ENCODE measurements at places on chromosomes 5 and 9.

DNA sequence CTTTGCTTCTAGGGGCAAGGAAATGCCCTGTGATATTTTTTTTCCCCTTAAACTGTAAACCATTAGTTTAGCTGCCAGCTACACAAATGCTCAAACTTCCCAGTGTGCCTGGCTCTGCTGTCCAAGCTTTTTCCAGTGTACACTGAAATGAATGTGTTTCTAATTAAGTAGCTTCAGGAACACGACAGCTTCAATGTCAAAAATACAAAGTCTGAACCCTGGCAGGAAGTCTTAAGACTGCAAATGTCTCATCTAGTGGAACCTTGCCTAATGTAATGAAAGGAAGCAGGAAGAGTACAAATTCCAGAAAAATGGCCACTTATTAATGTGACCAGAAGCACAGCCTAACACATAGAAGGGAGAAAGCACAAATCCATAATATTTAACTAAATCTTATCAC lies 255.2 kb downstream of the CRB2 start:
- no peak for DNase-seq

GRCh38 chr5:63963080-63963735 lies 963 bp upstream of the HTR1A start:
- no peak for DNase-seq

GRCh38 chr5:159588941-159589340 lies 258.7 kb upstream of the IL12B start:
- no peak for DNase-seq

GRCh38 chr9:135130207-135130976 lies 42.9 kb downstream of the OLFM1 start:
- DNase-seq = no peak

GRCh38 chr5:17289681-17290539 lies 72.5 kb downstream of the BASP1 start:
- DNase-seq = no peak

DNA sequence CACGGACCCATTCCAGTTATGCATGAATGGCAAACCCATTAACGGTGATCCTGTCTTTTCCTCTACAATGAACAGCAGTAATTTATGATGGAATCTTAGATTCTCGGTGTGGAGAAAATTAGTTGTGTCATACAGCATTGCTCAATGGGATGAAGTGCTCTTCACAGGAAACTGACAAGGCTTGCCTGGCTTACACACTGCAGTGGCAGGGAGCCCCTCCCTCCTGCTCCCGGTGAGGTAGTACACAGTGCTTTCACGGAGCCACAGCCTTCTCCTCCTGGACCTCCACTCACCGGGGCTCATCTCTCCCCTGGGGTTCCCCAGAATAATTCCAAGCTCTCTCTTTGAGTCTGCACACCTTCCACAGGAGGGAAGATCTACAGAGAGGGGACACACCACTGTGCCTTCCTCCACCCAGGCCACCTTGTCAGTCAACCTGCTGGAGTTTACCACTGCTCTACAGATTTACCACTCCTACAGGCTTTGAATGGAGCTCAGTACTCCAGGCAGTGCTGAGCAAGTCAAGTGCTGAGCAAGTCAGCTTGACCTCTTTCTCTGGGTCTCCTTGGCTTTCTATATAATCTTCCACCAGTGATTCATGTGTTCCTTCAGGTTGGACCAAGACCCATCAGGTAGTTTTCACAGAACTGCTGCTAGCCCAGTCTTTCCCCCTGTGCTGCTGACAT lies 59.1 kb upstream of the TBC1D2 start:
- no peak for DNase-seq

DNA sequence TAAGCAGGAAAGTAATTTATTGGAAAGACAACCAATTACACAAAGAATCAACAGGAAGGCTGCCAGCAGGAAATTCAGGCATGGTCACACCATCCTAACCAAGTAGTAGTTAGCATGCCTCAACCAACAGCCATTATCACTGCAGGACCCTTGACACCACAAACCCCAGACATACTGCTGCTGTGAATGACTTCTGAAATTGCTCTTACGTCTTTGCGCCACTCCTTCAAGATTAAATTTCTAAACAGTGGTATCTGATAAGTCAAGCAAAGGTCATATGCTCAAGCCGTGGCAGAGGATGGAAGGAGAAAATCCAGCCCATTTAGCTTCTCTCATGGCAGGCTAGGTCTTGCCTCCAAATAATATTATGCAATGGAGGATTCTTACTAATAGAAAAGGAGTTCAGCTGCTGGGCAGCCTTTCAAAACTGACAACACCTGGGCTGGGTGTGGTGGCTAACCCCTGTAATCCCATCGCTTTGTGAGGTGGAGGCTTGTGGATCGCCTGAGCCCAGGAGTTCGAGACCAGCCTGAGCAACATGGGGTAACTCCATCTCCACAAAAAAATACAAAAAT lies 5.0 kb upstream of the PTGER4 start:
- DNase-seq = no peak

DNA sequence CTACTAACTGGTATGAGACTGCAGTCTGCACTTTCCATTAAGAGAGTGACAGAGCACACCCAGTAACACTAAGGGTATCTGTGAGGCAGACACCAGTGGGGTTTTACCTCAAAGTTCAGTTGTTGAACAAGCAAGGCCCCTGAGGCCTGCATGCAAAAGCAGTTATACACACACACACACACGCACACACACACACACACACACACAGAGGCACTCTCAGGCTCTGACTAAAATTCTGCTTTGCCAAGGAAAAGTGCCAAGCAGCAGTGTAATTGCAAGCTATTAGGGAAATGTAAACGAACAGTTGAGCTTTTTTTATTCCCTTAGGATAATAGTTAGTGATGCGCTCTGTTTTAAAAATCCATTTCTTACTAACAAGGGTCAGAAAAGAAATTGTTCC lies 377.1 kb downstream of the SPOCK1 start:
- DNase-seq = no peak

DNA sequence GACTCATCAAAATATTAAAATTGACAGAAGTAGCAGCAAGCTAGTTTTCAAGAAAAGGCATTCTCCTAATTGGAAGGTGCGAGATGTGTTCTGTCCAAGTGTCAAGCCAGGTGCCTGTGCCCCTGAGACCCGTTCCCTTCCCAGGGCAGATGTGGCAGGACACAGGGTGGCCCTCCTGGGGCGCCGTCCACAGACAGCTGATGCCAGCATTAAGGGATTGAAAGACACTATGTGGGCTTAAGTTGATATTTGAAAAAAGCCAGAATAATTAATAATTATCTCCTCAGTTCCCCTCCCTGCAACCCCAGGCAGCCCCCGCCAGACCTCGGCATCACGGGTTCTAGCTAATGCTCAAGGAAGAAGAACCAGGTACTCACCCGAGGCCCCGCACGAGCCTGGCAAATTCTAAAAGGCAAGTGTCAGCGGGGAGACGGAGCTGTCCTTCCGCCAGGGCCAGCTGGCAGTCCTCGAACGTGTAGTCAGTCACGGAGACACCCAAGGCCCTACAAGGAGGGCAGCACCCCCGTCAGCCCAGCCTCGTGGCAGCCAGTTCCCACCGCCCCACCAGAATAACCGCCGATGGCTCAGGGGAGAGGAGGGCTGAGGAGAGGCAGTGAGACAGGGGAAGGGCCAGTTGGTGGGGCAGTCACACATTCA lies 29.1 kb upstream of the SLC6A3 start:
- DNase-seq = no peak

GRCh38 chr9:134340475-134341160 lies 14.4 kb downstream of the RXRA start:
- DNase-seq = no peak

GRCh38 chr9:20551236-20551635 lies 71.1 kb downstream of the MLLT3 start:
- DNase-seq = no peak

DNA sequence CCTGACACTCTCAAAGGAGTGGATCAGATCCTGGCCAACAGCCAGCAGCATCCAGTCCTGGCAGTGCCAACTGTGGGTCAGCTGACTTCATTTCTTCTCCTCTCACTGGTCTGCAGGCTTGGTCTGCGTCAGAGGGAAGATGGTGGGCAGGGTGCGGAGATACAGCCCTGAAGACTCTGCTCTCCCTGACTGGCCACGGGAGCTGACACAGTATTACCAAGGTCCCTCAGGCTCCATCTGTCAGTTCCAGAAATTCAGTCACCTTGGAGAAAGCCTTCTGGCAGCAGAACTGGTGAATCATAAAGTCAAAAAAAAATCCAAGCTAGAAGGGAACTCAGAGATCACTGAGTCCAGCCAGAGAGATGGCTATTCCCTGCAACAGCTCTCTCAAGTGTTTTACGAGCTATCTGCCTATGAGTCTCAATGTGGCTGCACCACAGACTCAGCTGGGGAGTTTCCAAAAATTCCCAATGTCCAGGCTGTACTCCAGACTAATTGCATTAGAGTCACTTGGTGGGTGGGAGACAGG lies 27.9 kb downstream of the C1QTNF2 start:
- no peak for DNase-seq

GRCh38 chr9:72102520-72102919 lies 42.1 kb upstream of the C9orf57 start:
- DNase-seq = no peak

All from NCI-H2081 treated with DMSO at 0.1 percent for 48 hours (cell line).